ENCODE measurements at places on chromosomes 2 and 18.
A peak's percentile ranks its signal among the peaks of the same experiment; 100 is the strongest.

DNA sequence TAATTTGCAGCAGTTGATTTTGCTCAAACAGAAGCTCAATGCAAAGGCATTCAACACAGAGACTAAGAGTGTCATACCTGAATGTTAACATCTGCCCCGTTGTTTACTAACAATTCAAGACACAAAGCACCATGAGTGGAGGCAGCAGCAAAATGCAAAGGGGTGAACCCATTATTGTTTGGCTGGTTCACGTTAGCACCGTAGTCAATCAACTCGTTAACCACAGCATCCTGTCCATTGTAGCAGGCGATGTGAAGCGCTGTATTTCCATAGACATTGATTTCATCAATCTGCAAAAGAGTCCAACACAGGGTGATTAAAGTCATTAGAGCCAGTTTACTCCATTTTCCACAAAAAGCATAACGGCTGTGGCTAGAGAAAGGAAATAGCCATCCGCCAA is 189.3 kb downstream of the ANKRD44 start:
- DNase-seq: no peak

GRCh38 chr2:11582862-11583752 is 49.3 kb downstream of the GREB1 start:
- DNase-seq: peak; percentile 54

DNA sequence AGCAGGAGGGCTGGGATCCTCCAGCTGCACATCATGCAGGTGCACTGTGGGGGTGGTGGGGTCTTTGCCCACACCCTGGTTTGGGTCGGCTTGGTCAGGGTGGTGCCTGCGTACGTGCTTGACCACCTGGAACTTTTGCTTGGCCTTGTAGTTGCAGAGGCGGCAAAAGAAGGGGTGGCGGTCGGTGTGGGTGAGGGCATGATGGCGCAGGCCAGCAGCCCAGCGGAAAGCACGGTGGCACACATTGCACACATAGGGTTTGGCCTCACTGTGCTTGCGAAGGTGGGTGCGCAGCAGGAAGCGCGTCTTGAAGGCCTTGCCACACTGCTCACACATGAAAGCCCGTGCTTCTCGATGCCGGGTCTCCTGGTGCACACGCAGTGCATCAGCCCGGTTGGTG is 21.1 kb downstream of the ZNF142 start:
- DNase-seq: no peak

GRCh38 chr2:238321467-238321866 is 1.1 kb downstream of the TRAF3IP1 start:
- DNase-seq: no peak
